ENCODE measurements at places on chromosomes 5 and 9.

DNA sequence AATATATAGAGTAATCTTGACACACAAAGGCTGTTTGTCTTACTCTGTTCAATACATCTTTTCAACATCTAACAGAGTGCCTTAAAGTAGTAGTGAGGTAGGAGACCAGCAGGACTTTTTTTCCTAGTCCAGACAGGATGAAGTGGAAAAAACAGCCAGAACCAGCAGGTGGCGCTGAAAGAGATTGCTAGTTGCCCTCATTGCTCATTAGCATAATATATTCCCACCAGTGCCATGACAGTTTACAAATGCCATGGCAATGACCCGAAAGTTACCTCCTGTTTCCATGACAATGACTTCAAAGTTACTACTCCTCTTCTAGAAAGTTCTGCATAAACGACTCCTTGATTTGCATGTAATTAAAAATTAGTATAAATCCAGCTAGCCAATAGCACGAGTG lies 387.4 kb downstream of the ACTL7B start:
- DNase-seq = peak; percentile 71

GRCh38 chr5:177596775-177597238 lies 3.1 kb upstream of the B4GALT7 start:
- DNase-seq = no peak

DNA sequence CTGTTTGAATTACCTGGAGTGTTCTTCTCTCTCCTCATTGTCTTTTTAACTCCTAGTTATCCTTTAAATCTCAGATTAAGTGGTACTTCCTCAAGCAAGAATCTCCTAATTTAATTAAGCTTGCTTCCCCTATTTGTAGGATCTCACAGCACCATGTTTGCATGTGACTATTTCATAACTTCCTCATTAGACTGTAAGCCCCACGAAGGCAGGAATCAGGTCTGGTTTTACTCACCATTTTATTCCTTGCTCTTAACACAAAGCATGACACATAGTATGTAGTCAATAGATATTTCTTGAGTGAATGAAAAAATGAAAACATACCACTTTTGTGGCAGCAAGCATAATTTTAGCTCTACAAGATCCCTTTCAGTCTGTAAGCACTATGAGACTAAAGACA lies 1.3 kb upstream of the ERMP1 start:
- no peak for DNase-seq

DNA sequence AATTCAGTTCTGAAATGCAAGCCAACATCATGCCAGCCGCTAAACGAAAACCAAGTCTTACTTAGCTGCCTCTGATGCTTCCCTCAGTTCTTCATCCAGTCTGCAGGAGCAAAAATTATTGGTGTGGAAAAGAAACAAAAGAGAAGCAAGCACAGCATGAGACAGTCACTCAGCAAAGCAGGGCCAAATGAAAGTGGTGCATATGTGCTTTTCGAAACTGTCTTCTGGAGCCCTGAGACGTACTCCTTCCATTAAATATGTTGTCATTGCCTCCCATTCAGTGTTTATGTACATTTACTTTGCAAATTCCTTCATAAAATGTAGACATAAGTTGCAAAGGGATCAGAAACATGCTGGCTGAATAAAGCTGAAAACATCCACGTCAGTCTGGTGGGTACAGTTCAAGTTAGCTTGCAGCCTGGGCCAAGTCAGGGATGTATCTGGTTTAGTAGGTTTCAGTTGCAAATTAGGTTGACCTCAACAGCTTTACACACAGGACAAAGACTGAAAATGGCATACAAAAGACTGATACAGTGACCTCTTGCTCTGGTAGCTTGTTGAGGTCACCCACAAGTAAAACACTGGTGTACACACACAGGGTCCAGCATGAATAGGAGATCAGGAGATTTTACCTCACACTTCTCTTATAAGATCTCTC lies 139.7 kb upstream of the PCA3 start:
- no peak for DNase-seq

GRCh38 chr9:123216251-123216797 lies 52.1 kb downstream of the STRBP start:
- no peak for DNase-seq

GRCh38 chr5:16131878-16132277 lies 47.7 kb downstream of the MARCHF11 start:
- DNase-seq = no peak

DNA sequence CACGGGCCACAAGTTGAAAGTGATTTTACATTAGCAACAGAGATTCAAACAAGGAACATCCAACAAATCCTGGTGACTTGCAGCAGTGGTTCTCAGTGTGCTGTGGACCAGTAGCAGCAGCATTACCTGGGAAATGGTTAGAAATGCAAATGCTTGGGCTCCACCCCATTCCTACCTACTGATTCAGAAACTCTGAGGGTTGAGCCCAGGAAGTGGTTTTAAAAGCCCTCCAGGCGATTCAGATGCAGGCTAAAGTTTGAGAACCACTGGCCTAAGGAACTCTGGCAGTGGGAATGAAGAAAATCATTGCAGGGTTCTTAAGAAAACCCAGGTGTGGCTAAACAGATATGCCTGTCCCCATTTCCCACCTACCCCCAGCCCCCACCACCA lies 398.8 kb downstream of the ENC1 start:
- no peak for DNase-seq

All from glutamatergic neuron (in vitro differentiated cells).